ENCODE measurements at places on chromosomes 5 and 9.

- no peak for DNase-seq
Observed at GRCh38 chr5:6784481-6784880, 71.2 kb downstream of the TENT4A start.

GRCh38 chr9:137479892-137480685, 21.0 kb upstream of the NSMF start:
- no peak for DNase-seq

DNA sequence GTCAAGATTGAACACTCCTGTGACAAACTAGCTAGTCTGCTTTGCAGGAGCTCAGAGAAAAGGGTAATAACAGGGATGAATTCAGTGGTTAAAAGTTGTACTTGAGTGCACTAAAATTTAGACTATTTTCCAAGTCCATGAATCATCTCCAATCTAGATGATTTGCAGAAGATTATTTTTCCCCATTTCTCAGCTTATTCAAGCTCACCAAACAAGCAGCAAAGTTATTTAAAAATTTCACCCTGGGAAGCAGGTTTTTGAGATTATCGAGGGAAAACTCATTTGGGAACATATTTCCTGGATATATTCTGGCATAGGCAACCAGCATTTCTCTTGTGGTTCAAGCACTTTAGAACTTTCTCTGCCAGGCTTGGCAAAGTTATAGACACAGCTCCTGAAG, 311.4 kb downstream of the TLE1 start:
- no peak for DNase-seq

DNA sequence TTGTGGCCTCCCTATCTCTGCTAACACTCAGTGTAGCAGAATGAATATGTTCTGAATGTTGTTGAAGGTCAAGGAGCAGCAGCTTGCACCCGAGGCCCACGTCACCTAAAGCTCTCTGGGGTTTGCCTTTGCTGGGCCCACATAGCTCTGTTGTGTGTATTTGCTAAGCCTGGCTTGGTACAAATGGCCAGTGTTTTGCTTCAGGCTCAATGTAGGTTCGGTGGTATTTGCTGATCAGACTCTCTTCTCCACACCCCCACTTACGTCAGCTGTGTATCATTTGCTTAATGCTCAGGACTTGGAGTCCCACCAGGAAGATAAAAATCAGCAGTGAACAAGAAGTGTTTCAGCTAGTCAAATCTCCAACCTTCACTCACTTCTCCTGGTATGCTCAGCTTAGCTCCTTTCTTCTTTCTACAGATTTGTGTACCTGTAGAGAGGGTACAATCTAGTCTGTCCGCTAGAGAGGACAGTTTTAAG, 4.8 kb upstream of the RFESD start:
- DNase-seq = no peak

DNA sequence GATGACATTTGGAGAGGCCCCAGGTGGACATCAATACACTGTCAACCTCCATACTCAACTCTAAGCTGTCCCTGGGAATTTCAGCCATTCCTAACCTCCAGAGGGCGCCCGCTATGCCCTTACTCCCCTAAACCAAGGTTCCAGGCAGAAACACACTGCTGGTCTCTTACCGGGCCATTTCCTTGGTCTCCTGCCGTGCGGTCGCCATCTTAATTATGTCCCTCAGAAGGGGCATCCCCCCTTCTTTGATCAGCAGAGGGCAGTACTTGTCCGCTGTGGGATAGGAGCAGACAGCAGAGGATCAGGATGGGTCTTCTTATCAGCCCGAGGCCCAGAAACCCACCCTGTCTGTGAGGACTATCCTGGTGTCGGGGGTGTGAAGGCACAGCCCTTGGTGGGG, 9.3 kb upstream of the ZDHHC12 start:
- DNase-seq = no peak

DNA sequence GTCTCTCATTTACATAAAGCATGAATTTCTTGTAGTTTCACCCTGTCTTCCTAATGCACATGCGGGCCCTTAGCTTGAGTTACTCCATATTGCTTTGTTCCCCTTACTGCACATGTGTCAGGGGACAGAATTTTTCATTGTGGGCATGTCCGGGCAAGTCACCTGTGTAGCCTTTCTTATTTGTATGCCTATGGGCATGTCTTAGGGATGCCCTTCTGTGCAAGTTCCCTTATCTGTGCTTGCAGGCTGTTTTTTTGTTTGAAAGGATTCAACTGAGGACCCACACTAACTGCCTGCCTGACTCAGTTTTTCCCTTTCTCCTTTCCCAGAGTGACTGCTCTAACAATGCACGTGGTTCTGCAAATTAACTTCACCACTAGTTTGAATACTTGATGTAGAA, 161.7 kb downstream of the YTHDC2 start:
- no peak for DNase-seq

Data from NCI-H446 treated with DMSO at 0.1 percent for 48 hours (cell line).